Foreskin fibroblast (primary cell): ENCODE measurements at places on chromosomes 12 and 14.
A peak's percentile ranks its signal among the peaks of the same experiment; 100 is the strongest.

DNA sequence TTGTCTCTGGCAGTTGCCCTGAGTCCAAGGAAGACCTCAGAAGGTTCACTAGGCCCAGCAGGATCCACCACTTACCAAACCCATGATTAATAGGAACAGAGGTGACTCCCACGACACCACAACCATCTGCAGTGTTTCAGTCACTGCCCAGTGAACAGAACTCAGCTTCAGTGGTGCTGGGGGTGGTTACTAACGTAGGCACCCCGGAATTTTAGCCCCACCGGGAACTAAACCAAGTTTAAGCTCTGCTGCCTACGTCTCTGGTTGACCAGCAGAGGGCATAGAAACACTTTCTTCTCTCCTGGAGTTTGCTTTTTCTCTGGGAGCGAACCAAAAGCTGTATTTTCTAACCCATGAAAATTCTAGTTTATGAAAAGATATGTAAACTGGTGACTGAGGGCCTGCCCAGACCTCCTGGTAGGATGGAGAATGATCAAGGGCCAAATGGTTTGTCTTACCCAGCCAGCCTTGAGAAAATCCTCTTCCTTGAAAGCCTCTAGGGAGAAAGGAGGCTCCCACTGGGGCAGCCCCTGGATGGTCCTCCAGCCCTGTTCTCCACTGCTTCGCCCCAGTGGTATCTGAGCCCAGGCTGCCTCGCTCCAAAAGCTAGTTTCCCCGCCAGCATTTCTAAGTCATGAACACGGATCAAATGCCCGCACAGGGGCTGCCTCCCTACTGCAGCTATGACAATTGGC is 379.8 kb downstream of the DPF3 start:
- DNase-seq = peak; percentile 77

GRCh38 chr14:28102001-28102400 is 664.6 kb upstream of the FOXG1 start:
- no peak for DNase-seq

DNA sequence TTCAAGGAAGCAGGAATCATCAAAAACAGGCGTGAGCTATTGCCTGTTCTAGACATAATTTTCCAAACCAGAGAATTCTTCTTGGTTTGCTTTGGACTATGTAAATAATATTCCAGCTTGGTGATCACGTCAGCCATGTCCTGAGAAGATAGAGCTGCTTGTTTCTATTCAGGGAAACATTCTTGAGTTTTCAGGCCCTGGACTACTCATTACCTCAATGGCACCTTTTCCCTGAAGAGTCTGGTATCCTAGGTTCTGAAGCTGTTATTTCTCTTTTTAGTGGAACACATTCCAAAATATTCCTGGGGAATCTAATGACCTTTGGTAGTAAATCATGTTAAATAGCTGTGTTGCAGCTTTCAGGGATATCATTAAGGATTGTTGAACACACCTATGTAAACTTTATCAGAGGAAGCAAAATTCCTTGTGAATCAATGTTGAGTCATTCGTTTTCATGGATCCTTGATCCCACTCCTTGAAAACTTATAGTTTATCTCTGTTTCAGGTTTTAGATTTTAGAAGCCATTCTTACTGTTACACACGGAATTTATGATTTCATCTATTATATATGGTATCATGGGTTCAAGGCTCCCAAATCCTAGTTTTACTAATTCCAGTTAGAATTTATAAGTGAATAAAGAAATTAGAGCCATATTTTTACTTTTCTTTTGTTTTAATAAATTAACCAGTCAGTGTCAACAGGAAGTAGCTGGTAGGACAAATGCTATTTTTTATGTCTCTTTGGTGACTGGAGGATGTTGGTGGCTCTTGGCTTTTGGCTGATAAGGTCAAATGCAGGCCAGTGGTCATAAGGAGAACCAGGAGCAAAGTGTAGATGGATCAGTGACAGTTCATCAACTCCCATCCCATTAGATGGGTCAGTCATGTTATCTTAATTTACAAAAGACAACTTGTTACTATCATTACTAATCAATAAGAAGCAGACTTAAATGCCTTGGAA is 380.1 kb downstream of the ZFP36L1 start:
- no peak for DNase-seq

DNA sequence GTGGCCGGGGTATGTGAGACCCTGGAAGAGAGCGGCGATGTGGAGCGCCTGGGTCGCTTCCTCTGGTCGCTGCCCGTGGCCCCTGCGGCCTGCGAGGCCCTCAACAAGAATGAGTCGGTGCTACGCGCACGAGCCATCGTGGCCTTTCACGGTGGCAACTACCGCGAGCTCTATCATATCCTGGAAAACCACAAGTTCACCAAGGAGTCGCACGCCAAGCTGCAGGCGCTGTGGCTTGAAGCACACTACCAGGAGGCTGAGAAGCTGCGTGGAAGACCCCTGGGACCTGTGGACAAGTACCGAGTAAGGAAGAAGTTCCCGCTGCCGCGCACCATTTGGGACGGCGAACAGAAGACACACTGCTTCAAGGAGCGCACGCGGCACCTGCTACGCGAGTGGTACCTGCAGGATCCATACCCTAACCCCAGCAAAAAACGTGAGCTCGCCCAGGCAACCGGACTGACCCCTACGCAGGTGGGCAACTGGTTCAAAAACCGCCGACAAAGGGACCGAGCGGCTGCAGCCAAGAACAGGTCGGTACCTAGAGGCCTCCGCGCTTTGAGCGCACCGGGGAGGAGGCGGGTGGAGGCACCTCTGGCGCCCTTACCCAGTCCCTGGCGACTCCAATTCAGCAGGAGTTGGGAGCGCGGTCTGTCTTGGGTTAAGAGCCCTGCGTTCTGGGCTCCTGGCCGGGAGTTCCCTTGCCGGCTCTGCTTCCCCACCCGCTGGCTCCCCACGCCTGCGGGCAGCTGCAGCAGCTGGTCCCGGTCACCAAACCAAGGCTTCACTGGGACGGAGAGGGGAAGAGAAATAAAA is 700 bp downstream of the SIX6 start:
- DNase-seq = no peak

GRCh38 chr12:85693093-85693665 is 143.0 kb downstream of the RASSF9 start:
- DNase-seq = no peak

DNA sequence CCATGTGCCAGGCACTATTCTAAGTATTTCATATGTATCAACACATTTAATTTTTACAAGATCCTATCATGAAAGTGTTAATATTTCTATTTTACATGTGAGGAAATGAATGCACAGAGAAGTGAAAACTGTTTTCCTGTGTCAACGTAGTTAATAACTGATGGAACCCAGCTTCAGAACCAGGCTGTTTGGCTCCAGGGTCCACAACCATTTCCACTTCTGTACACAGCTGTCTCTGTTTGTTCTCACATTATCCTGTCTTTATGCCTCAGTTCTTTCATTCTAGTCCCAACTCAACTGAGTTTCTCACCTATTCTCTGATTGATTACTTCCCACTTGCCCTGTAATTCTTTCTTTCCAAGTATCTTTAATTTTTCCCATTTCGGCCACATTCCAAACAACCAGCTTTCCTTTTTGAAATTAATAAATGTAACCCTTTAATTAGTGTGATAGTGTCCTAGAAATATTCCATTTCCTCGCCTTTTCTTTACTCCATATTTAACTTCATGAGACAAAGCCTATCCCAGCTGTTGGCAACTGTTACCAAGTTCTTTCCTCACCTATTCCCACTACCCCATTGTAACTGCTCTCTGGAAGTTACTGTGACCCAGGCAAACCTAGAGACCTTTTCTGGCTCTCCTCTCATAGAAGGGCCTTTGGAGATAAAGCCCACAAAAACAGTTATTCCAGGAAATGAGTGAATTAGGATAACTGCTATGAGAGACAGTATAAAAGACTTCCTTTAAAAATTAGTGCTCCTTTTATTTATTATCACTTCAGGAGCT is 218.7 kb downstream of the RASSF9 start:
- no peak for DNase-seq
